Endodermal cell (in vitro differentiated cells): ENCODE measurements at places on chromosomes 6 and 20. TPM values are rescaled to one million over a fixed set of nuclear protein-coding genes. Genes with fewer than 3 reads are reported as not detected.

The SLC26A8 gene
- total RNA-seq: not detected in 2 replicates

The TAPBP gene
- 7.0 to 14.4 TPM (median 8.8 TPM) in 3 replicates for total RNA-seq

The PAK5 gene
- 0.14 to 0.22 TPM (median 0.21 TPM) in 3 replicates for total RNA-seq

- no peaks in the 10 kb centered on the region for H3K36me3 ChIP-seq
- no peak overlapping the region for H3K4me3 ChIP-seq
- DNase-seq: no peak
- H3K27me3 ChIP-seq: no peaks in the 10 kb centered on the region
These were observed 10.8 kb downstream of the SENP6 start for GRCh38 chr6:75612434-75612833.
